ENCODE measurements at places on chromosomes 6 and 20.

DNA sequence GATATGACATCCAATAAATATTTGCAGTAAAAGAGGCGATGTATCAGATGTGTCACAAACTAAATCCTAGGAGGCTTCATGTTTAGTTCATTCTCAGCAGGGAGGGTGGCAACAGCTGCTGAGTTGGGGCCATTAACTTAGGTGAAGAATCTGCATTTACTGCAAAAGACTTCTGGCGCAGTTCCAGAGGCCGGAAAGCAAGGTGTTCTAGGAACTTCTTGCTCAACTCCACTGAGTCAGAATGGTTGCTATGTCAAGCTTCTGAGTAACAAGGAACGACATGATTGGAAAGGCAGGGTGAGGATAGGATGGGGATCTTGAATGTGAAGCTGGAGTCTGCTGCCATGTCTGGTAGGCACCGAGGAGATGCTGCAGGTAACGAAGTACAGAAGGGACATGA lies 11.7 kb downstream of the ADNP start:
- DNase-seq: peak; percentile 69

- peak; percentile 23 for DNase-seq
Measured at GRCh38 chr6:137761072-137761471, 106.0 kb upstream of the TNFAIP3 start.

- no peak for DNase-seq
Measured at GRCh38 chr20:56173438-56173837, 75.1 kb upstream of the MC3R start.

DNA sequence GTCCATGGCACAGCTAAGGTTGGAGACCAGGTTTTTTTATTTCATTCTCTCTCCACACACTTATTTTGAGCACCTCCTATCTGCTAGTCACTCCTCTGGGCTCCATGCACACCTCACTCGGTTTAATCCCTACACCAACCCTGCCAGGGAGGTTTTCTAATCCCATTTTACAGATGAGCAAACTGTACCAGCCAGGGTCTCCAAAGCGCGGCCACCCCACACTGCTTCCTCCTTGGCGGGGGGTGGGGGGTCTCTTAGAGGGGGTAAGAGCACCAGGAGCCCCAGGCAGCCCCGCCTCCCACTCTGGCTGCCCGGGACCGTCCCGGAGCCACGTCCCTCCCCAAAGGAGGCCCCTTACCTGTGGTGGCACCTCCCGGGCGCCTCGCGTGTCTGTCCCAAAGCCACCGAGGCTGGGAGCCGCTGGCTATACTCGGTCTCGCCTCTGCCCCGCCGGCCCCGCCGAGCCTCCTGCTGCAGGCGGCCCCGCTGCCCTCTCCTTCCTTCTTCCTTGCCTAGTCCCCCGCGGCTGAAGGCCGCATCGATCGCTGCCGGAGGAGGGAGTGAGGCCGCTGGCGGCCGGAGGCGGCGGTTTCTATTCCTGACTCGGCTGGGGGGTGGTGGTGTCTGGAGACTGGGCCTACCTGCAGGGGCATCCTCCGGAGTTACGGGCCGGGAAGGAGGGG lies at the start of gene KCNS1:
Gene KCNS1, minus strand, starts transcription at position 565 of the 683 bp plus-strand sequence. CDS start 1,891 bp downstream, outside the sequence.
- no peak for DNase-seq

GRCh38 chr6:147001621-147002020 lies 202.6 kb upstream of the STXBP5 start:
- peak; percentile 43 for DNase-seq

DNA sequence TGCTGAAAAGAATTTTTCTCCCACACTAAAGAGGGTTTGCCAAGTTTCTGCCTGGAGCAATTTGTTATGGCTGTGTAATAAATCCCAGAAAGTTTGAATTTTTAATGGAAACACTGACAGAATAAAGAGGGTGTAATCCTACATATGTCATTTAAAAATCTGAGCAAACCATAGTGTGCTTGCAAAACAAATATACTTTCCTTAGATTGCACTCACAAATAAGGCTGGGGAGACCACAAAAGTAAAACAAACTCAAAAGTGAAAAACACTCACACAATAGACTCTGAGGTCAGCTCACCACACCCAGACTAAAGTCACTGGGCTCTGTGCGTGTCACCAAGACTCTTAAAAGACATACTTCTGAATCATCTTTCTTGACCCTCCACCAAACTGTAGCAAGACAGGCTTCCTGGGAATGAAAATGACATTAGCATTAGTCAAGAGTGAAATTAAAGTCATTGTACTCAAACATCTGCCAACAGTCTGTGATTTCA lies 4.8 kb upstream of the ATXN1 start:
- DNase-seq: peak; percentile 96

GRCh38 chr20:44080064-44080463 lies 106.9 kb downstream of the JPH2 start:
- DNase-seq: no peak

DNA sequence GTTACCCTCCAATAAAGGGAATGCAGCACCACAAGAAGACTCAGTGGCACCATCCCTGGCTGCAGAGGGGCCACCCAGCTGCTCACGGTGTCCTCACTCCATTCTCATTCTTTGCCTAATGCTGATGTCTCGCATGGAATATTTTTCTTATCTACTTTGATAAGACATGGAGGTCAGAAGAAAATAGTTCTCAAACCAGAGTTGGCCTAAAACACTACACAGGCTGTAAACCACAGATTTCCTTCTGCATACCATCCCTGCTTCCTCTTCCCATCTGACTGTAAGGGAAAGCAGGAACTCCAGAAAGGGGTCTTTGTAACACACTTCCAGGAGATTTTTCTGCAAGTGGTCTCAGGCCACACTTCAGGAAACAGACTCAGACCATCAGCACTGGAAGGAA lies 43.1 kb upstream of the CD93 start:
- DNase-seq: no peak

DNA sequence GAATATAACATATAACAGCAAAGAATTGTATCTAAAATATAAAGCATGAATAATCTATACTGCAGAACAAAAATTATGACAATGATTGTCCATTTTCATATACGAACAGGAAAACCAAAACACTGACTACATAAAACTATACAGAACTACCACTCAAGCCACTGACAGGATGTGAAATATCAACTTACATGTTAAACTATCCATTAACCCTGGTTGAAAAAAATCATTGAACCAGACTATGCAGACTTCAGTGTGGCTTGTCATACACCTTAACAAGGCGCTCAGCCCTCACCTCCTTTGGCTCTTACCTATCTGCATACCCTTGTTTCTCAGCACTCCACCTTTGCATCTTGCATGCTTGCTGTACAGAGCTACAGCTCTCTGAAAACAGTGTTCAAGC lies 34.9 kb downstream of the ASCC3 start:
- DNase-seq: no peak

Measured in AG10803 (cell line).